ENCODE measurements at places on chromosomes 12 and 14. TPM values are rescaled to one million over a fixed set of nuclear protein-coding genes. Genes with fewer than 3 reads are reported as not detected.

DNA sequence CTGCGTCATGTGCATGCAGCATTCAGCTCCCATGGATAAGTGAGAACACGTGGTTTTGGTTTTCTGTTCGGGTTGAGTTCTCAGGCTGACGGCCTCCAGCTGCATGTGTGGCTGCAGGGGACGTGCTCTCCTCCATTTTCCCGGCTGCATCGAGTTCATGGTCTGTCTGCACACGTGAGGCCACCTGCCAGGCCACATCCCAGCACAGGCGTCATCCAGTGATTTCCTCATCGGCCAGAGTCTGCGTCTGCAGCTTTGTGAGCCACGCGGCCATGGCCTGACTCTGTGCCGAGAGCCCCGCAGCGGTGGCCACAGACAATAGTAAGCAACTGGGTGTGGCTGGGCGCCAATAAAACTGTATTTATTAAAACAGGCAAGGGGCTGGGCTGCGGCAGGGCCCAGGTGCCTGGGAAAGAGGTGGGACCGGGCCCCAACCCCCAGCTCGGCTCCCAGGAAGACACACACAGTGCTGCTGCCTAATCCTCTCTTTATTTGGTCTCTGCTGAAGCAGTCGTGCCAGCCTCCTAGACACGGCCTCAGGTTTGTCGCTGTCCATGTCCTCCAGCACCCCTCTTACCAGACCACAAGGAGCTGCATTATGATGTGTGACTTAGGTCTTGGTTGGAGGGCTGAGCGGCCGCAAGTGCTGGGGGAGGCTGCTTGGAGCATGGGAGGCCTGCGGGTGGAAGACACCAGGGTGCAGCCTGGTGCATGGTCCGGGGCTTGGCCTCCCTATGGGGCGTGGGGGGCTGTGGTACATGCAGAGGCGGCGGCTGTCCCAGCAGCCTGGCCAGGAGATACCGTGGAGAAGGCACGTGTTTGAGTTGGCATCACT is 52.0 kb downstream of the NOC4L start:
- H3K36me3 ChIP-seq, result no peaks in the 10 kb centered on the region
- H3K4me1 ChIP-seq, result no peaks in the 10 kb centered on the region
- H3K27me3 ChIP-seq, result no peaks in the 10 kb centered on the region
- no peak overlapping the region for H3K27ac ChIP-seq

- no peak overlapping the region for H3K4me3 ChIP-seq
- no peak overlapping the region for H3K27ac ChIP-seq
- no peaks in the 10 kb centered on the region for H3K27me3 ChIP-seq
Observed at GRCh38 chr14:68148276-68148675, 328.7 kb downstream of the RAD51B start.

GRCh38 chr14:91175291-91176201 is 61.7 kb downstream of the DGLUCY start:
- no peak for DNase-seq
- no peaks in the 10 kb centered on the region for H3K4me1 ChIP-seq
- no peaks in the 10 kb centered on the region for H3K36me3 ChIP-seq
- H3K27ac ChIP-seq, result no peak overlapping the region
- H3K4me3 ChIP-seq, result no peak overlapping the region

DNA sequence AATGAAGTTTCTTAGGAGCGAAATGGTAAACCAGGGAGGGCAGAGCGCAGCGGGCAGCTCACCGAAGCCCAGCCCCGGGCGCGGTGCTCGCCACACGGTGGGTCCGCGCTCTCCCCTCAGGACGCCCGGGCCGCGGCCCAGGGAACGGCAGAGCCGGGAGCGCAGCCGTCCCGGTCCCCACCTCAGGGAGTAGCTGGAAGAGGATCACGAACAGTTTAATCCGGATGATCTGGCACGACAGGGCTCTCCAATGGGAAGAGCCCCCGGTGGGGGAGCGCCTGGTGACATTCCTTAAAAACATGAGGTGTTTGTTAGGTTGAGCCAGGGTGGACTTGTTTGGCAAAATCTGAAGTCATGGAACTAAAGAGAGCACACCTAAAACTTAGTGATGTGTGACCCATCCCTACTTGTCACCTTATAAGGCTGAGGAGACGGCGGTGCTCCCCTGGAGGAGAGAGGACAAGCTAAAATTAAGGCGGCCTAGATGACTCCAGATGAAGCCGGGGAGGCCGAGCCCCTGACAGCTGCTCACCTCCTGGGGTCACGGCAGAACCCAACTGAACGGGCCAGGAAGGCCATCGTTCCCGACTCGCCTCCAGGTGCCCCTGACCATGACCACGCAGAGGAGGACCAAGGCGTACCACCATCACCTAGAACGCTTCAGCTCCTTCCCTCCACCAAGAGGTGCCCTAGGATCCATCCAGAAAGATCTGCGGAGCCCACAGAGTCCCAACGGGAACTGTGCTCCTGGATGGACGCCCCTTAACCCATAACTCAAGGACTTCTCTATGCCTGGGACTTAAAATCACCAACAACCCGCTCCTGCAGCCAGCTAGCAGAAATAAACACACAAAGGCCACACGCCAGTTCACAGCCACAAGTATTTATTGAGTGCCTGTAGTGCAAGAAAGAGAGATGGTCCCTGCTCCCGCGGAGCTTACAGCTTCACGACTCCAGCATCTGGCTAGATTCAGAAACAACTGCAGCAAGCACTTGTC is 866 bp upstream of the PITPNM2 start:
- no peaks in the 10 kb centered on the region for H3K27me3 ChIP-seq
- peaks cover 17% of the 10 kb centered on the region for H3K4me1 ChIP-seq
- no peaks in the 10 kb centered on the region for H3K36me3 ChIP-seq
- H3K27ac ChIP-seq, result peak overlapping the region; percentile 98
- peak overlapping the region; percentile 90 for H3K4me3 ChIP-seq

DNA sequence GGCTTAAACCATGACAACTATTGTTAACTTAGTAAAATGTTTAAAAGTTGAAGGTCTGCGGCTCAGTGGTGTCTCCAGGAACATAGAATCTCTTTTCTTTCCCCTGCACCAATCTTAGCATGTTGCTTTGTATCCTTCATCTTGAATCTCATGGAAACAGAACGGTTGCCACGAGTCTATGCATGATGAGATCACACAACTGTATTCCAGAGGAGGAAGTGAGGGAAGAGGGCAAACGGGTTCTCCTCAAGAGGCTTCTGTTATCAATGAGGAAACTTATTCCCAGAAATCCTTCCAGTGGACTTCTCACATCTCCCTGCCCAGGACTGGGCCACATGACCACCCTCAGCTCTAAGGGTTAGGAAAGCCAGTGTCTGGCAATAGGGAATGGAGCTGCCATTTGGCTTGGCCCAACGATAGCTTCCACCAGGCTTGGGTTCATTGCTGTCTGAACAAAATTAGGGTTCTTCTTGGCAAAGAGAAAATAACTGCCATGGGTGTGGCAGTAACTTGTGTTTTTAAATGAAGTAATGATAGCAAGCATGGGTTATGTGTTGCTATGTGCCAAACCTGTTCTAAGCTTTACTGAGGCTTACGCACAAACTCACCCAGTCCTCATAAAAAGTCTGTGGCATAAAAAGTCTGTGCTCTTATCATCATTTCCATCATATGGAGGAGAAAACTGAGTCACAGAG is 17.4 kb downstream of the PLXNC1 start:
- H3K36me3 ChIP-seq, result no peaks in the 10 kb centered on the region
- no peak overlapping the region for H3K27ac ChIP-seq
- H3K27me3 ChIP-seq, result no peaks in the 10 kb centered on the region
- no peaks in the 10 kb centered on the region for H3K4me1 ChIP-seq
- no peak for DNase-seq

DNA sequence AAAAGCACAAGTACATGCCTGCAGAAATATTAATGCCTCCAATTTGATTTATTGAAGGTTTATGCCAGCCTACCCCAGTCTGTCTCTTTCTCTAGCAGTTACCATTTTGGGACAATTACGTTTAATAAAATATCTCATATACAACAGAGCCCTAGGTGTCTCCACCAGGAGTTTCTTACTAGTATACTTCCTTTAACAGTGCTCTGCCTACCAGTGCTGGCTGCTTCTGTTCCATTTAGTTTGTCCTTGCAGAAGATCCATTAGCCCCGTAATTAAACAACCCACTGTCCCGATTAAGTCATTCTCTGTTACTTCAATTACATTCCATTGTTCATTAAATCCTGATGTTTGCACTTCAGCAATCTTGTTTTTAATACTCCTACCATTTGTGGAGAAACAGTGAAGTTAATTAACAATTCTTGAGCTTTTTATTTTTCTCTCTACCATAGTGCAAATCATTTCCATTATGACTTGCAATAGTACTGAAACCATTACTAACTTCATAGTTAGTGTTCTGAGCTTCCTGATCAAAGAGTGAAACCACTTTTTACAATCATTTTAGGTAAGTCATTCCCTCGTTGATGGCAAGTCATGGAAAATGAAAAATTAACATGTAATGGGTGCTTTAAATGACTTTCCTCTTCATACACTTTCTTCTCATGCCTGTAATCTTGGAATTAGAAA is 121.1 kb downstream of the PLXNC1 start:
- DNase-seq, result no peak
- H3K27ac ChIP-seq, result no peak overlapping the region
- H3K4me1 ChIP-seq, result no peaks in the 10 kb centered on the region
- no peak overlapping the region for H3K4me3 ChIP-seq
- no peaks in the 10 kb centered on the region for H3K36me3 ChIP-seq
- no peaks in the 10 kb centered on the region for H3K27me3 ChIP-seq

GRCh38 chr12:98559666-98560065 is 33.8 kb upstream of the SLC25A3 start:
- no peaks in the 10 kb centered on the region for H3K36me3 ChIP-seq
- H3K4me1 ChIP-seq, result no peaks in the 10 kb centered on the region
- no peak overlapping the region for H3K27ac ChIP-seq
- no peaks in the 10 kb centered on the region for H3K27me3 ChIP-seq
- no peak for DNase-seq

DNA sequence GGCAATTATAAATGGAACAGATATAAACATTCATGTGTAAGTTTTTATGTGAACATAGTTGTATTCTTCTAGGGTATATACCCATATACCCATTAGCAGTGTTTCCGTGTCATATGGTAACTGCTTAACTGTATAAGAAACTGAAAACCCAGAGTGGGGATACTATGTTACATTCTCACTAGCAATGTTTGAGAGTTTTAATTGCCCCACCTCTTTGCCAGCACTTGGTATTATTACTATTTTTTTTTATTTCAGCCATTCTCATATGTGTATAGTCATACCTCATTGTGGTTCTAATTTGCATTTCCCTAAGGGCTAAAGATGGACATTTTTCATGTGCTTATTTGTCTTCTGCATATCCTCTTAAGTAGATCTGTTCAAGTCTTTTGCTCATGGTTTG is 28.7 kb upstream of the ITPR2 start:
- no peak for DNase-seq
- H3K27ac ChIP-seq, result no peak overlapping the region
- no peaks in the 10 kb centered on the region for H3K27me3 ChIP-seq
- no peaks in the 10 kb centered on the region for H3K36me3 ChIP-seq

GRCh38 chr12:66345956-66346355 is 43.7 kb downstream of the HELB start:
- no peaks in the 10 kb centered on the region for H3K4me1 ChIP-seq
- DNase-seq, result no peak
- H3K27me3 ChIP-seq, result no peaks in the 10 kb centered on the region
- H3K36me3 ChIP-seq, result no peaks in the 10 kb centered on the region
- no peak overlapping the region for H3K4me3 ChIP-seq

Gene DTX1
- total RNA-seq, result 1.6 TPM

Gene KLRF1
- total RNA-seq, result not detected

Gene RPGRIP1
- 0.42 TPM for total RNA-seq

Gene TMEM63C
- total RNA-seq, result 0.77 TPM

Gene PIWIL1
- 1.3 TPM for total RNA-seq

Gene PTHLH
- total RNA-seq, result 2.6 TPM

Data from ovary (tissue), 10 donors.